HEK293T (cell line): ENCODE measurements at places on chromosomes 12 and 14.

DNA sequence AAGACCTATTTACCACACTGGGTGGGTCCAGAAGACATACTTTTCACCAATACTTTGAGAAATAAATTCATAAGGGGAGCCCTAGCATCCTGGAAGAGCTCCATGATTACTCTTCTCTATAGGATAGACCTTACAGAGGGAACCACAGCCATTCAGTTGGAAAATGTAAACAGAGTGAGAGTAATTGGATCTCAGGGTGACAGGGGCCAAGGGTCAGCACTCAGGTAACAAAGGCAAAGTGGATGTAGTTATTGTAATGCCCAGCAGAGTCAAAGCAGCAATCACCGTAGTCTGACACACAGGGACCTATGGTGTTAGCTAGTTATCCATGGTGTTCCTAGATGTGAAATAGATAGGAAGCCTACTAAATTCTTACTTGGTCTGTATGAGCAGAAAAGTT is 10.8 kb upstream of the GTF2A1 start:
- DNase-seq = no peak

DNA sequence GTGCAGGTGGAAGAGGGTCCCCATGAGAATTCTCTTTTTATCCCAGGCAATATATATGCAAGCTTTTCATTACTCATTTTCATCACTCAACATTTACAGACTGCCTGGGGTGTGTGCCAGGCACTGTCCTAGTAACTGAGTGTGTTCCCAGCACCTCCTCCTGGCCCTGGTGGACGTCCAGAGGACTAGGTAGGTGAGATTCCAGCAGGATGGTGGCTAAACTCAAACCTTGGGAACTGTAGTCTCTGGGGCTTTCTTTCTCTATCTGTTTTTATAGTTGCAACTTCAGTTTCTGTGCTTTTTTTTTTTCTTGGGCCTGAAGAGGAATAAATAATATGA is 63.8 kb downstream of the SUSD6 start:
- DNase-seq = no peak

GRCh38 chr14:20711261-20711660 is 22.7 kb downstream of the ANG start:
- DNase-seq = no peak

GRCh38 chr12:4579305-4580102 is 17.5 kb downstream of the DYRK4 start:
- DNase-seq = no peak

- DNase-seq = no peak
These were observed 115.2 kb upstream of the RTL1 start for GRCh38 chr14:101018561-101019290.

DNA sequence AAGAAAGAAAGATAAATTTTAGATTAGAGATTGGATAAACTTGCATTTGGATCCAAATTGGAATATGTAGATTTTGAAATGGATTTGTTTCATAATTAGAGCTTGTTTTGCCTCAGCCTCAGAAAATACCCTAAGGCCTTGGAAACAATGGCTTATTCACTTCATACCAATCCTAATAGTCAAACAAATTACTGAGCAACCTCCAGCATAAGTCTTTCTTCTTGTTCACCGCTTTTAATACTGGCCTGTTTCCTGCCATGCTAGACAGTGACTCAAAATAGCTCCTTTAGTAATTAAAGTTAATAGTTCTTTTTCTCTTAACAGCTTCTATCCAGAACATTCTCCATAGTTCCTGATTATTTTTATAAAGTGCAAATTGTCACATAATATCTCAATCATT is 110.9 kb upstream of the DNM1L start:
- DNase-seq = no peak

DNA sequence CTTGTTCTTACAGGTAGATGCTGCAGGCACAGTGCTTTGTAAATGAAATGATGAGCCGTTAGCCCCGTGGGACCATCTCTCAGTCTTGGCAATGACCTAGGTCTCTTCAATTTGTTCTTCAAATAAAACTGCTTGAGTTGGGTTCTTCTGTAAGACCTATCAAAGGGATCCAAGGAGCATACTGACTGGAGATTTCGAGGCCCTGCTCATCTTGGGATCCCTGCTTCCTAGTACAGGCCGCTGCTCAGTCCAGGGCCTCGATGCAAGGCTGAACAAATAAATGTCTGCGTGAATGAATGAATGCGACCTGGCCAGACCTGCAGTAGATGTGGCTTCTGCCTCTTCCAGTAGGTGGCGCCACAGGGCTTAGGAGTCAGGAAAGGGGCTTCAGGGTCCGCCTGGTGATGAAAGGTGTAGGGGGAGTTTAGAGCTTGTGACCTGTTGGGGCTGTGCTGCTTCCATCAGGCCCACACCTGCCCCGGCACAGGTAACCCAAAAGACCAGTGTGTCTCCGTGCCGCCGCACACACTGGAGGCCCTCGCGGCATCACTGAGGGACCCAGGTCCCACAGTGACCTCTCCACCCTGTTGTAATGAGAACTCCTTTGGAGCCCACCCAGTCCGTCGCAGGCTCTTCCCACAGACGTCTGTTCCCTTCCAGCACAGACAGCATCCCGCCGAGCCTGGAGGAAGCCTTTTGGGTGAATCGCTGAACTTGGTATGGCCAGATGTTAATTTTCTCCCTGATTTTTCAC is 4.4 kb downstream of the CACNA1C start:
- DNase-seq = peak; percentile 68

GRCh38 chr12:4031703-4032291 is 158.6 kb upstream of the PARP11 start:
- DNase-seq = no peak

- no peak for DNase-seq
These were observed 53.8 kb downstream of the PEBP1 start for GRCh38 chr12:118189741-118190191.

DNA sequence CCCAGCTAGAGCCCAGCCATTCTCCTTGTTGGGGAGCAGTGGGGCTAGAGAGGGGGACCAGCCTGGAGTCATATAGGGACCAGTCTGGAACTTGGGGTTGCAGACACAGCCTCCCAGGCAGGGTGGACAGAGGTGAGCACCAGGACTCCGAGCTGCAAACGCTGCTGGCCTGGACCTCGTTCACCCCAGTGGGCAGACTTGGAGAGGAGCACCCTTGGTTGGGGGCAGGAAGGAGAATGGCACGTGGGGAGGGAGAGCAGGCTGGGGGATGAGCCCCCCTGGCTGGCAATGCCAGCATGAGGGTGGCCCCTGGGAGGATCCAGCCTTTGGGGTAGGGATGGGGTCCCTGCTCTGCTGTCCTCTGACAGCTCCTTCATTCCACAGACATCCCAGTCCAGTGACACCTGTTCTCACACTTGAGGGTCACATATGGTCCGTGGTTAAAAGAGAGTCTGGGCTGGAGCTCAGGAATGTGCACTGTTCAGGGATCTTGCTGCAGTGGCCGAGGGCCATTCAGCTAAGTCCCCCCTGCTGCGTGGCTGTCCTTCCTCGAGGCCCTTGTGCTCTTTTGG is 2.8 kb downstream of the LBHD2 start:
- no peak for DNase-seq

DNA sequence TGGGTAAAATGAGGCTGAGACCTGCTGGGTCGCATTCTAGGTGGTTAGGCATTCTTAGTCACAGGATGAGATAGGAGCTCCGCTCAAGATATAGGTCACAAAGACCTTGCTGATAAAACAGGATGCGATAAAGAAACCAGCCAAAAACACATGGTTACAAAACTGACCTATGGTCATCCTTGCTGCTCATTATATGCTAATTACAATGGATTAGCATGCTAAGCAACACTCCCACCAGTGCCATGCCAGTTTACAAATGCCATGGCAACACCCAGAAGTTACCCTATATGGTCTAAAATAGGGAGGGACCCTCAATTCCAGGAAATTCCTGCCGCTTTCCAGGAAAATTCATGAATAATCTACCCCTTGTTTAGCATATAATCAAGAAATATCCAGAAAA is 132.4 kb downstream of the BRMS1L start:
- DNase-seq = no peak

- no peak for DNase-seq
These were observed 630.0 kb upstream of the TBX3 start for GRCh38 chr12:115313929-115314328.

DNA sequence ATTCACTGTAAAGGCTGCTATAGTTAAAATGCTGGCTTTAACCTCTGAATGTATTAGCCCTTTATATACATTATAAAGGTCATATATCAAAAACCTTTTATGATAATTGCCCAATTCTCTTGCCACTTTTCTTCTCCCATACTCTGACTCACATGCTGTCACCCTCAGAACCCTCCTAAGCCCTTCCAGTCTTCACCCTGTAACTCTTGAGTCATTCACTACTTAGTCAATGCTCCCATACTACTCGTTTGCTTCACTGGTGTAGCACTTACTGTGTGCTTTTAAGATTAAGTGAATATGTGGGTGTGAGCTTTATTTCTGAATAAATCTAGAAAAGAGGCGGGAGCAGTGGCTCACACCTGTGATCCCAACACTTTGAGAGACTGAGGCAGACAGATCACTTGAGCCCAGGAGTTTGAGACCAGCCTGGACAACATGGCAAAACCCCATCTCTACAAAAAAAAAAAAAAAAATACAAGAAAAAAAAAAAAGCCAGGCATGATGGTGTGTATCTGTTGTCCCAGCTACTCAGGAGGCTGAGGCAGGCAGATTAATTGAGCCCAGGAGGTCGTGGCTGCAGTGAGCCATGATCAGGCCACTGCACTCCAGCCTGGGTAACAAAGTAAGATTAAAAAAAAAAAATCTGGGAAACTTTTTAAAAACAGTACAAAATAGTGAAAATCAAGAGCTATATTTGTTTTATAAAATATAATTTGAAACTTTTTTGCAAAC is 37.6 kb downstream of the SPATA7 start:
- DNase-seq = no peak

GRCh38 chr14:81423504-81423903 is 23.4 kb upstream of the STON2 start:
- no peak for DNase-seq

- no peak for DNase-seq
These were observed 173.8 kb upstream of the RASSF8 start for GRCh38 chr12:25784669-25785068.

DNA sequence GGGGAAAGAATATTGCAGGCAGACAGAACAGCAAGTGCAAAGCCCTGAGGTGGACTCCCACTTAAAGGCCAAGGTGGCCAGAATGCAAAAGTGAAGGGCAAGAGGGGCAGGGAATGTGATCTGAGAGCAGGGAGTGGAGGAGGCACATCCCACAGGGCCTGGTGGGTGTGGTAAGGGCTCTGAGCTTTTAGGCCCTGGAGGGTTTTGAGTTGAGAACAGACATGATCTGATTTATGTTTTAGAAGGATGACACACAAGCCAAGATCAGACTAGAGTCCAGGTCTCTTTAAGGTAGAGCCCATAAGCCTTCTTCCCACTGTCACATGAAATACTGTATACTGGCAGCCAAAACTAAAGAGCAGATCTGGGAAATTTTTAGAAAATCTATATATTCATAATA is 162.5 kb downstream of the SLC38A4 start:
- DNase-seq = no peak

GRCh38 chr12:118065380-118065779 is 4.4 kb upstream of the WSB2 start:
- no peak for DNase-seq

GRCh38 chr12:12786706-12787601 is 1.5 kb downstream of the APOLD1 start:
- peak; percentile 96 for DNase-seq

DNA sequence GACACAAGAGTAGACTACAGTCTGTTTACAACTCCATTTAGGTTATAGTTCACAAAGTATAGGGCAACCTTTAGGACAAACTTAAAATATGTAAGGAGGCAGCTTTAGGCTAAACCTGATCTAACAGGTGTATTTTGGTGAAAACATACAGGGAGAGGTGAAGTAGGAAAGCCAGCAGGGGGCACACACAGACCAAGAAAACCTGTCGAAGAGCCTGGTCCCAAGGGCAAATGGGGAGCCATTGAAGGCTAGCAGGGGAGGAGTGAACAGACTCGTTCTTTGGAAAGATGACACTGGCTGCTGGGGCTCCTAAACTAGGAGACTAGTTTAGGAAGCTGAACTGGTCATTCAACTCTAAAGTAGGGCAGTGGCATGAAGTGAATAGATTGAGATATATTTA is 138.8 kb upstream of the WSCD2 start:
- DNase-seq = peak; percentile 13

DNA sequence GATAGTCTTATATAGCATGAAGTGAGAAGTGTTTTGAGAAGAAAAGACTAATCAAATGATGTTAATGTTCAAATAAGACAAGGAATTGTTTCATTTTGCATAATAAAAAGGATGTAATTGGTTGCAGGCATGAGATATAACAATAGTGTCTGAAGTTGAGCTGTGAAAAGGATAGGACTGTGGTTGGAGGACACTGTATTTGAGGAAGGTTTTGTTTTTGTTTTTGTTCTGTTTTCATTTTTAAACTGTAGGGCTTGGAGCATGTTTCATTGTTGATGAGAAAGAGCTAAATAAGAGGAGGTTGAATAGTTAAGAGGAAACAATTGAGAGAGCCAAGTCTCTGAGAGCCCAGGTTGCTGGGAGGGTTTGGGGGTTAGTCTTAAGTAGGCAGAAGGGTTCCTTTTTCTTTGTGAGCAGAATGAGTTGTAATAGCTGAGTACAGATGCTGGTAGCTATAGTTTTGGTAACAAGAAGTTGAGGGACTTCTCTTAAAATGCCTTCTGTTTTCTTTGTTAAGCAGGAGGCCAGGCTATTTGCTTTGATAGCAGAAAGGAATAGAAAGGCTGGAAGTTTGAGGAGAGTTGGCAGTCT is 58.4 kb downstream of the CCDC91 start:
- no peak for DNase-seq

DNA sequence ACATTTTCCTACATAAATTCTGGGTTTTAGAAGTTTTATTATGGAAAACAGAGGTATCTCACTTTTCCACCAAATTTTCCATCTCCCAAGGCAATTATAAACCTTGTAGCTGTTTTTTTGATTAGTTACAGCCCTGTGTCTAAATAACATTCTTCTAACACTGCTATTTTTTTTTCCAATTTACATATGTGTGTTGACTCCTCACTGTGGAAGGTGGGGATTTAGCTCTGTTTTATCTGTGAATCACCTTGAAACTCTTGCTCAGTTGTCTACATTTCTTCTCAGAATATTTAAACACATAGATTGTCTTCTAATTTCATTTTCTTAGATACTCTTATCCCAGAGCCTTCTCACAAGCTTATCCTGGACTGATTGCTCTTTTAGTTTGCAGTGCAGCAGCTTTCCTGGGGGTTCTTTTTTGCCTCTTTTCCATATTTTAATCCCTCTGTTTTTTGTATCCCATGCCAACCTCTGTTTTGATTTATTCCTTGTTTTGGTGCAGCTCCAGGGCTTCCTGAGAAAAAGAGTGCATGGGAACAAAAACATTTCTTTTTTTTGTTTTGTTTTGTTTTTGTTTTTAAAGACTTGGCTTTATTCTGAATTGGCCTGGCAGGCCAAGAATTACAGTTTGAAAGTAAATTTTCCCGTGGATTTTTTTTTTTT is 36.7 kb downstream of the TBC1D15 start:
- DNase-seq = no peak

GRCh38 chr12:70732287-70732686 is 95.1 kb upstream of the PTPRB start:
- no peak for DNase-seq

DNA sequence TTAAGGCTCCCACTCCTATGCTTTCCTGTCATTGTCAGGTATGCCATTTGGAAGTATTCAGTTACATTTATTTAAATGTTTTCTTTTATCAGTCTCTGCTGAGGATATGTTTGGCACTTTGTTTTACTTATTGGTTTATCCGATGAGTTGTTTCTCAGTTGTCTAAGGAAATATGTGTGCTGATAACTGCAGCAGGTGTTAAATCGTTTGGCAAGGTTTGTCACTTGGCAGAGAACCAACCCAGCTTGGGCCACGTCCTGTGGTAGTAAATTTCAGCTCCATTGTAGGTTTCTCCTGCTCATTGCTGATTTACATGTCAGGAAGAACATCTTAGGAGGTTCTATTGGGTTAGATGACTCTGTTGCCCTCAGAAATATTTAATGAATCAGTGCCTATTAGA is 22.0 kb upstream of the MGST1 start:
- DNase-seq = no peak
